ENCODE measurements at places on chromosomes 1 and 21.

DNA sequence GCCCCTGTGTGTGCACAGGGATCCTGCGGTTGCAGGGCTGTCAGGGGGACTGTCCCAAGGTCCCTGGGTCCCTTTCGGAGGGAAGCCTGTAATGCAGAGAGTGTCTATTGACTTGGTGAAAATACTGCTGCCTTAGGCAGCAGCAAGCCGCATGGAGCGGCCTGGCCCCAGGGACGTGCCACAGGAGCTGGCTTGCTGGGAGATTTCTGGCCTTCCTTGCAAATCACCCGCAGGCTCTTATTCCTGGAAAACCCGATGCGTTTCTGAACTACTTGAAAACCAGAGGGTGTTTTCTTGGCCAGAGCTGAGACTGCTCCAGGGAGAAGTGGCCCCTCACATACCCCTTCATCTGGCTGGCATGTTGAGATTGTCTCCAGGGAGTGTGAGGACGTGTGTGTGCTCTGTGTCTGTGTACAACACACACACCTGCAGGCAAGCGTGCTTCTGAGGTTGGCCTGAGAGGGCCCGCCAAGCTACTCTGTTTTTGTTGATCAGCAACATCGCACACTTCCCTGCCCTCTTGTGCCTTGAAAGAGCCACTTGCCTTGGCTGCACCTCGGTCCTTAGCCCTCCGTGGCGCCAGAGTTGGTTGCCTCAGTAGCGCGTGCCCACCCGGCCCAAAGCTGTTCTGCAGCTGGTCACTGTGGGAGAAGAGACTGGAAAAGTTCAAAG lies 10.5 kb downstream of the PRDM16 start:
- DNase-seq = no peak

DNA sequence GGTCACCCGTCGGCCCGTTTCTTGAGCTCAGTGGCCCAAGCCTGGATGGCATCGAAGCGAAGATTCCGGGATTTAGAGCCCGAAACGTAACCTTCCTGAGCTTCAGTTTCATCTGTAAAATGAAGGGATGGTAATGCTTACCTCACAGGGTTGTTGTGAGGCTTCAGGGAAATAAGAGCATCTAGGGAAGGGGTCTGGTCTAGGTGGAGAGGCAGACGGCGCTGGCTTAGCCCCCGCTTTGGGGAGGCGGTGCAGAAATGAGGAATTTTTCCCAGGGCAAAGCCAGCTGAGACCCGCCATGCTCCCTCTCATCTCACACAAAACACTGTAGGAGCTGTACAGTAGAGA lies 717 bp upstream of the MYCL start:
- DNase-seq = no peak

DNA sequence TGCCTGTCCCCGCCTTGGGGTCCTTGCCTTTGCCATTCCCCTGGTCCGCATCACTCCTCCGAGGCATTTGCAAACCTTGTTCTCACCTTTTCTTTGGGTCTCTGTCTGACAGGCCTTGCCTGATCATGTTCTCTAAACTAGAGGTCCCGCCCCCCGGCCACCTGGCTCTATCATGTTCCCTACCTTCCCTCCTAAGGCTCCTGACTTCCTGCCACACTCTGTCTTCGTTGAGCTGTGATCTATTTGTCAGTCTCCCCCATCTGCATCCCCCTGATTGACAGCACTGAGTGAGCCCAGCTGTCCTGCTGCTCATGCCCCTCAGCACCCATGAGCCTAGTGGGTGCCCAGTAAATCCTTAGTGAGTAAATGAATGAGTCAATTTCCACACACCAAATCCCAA lies 22.8 kb downstream of the ERG start:
- no peak for DNase-seq

- no peak for DNase-seq
Measured at GRCh38 chr1:83086986-83087512, 911.9 kb downstream of the TTLL7 start.

DNA sequence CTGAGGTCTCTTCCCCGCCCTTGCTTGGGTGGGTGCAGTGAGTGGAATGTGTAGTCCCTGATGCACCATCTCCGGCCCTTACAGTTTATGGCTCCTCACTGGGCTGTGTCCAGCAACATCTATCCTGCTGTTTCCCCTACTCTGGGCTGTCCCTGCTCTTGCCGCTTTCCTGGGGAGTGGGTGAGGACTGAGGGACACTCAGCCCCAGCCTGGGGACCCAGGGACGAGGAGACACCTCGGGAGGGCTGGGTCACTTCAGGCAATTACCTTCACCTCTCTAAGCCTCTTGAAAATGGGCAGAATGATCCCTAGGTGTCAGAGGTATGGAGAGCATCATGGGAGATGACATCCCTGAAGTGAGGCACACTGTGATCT lies 13.6 kb upstream of the LRP8 start:
- no peak for DNase-seq

DNA sequence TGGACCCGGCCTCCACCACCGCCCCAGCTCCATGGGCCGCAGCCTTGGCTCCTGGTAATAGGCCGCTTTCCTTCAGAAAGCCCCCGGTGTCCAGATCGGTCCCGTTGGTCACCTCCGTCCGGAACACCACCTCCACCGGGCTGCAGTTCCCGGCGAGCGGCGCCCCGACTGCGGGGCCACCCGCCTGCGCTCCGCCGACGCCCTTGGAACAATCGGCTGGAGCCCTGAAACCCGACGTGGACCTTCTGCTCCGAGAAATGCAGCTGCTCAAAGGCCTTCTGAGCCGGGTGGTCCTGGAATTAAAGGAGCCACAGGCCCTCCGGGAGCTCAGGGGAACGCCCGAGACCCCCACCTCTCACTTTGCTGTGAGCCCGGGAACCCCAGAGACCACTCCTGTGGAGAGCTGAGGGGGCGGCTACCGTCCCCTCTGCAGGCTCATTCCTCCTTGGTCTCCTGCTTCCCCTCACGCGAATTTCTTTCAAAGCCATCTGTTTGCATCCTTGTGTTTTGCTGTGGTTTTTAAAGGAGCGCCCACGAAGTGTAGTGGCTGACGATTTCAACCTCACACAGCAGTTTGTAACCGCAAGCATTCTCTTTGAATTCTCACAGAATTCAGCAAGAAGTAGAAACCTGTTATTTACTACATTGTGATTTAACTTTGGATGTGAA lies 6.0 kb downstream of the FCRLB start:
- peak; percentile 58 for DNase-seq

- DNase-seq = no peak
Measured at GRCh38 chr1:150474869-150475268, 12.3 kb upstream of the TARS2 start.

GRCh38 chr1:38534473-38534823 lies 325.1 kb downstream of the RRAGC start:
- no peak for DNase-seq

DNA sequence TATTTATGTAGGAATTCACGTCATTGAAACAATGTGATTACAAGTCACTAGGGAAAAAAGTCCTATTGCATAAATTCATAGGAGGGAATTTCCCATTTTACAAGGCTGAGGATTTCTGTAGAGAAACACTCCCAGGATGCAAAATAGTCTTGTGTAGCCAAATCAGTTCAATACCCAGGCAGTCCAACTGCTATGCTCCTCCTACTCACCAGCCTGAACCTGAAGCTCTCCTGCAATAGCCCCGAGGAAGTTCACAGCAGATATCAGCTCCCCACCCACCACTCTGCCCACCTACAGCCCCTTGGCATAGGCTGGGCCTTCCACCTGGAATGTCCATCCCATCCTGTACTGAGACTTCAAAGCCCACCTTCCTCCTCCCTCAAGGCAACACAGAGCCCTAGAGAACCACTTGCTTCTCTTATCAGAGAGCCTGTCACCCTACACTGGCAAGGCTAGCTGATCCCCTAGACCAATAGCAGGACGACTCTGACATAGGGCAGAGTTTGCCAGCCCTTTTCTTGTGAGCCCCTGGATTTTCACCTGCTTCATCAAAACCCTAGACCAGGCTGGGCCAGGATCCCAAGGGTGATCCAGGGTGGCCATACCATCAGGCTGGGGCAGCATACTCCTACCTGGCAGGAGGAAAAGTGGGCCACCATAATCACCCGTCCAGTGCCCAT lies 1.5 kb downstream of the LSS start:
- no peak for DNase-seq

DNA sequence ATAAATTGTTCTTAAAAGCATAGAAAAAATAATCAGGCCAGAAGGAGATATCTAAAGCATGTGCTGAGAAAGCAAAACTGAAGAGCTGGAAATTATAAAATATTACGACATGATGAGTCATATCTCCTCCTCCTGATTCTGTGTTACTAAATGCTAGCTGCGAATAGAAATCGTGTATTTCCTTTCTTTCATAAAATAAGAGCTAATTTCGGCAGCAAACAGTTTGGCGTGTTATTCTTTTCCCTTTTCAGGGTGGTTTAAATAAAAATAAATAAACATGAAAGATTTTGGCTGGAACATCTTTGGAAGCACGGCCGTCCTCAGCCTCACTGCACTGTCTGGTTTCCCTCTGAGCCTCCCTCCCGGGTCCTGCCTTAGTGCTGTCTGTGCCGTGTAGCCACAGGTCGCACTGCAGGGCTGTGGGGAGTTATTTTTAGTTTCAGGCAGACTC lies 56.0 kb downstream of the ADARB1 start:
- DNase-seq = no peak

GRCh38 chr1:24483441-24483840 lies 19.2 kb upstream of the RCAN3 start:
- no peak for DNase-seq

GRCh38 chr1:175433532-175434282 lies 241.1 kb upstream of the KIAA0040 start:
- no peak for DNase-seq

GRCh38 chr1:226446094-226446493 lies 38.2 kb upstream of the PARP1 start:
- no peak for DNase-seq

DNA sequence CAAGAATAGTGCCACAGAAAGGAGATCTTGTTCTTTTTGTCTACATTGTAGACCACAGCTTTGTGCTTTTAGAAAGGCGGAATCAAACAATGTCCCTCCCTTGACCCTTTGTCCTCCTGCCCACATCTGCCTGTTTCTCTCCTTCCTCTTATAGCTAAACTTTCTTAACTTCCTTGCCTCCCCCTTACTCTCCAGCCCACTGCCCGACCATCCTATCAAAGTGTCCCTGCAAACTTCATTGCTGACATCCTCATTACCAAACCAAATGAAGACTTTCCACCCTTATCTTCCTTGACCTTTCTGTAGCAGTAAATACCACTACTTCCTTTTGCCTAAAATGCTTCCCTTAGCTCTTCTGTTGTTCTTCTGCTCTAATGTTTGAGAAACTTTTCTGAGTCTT lies 5.0 kb downstream of the SELP start:
- no peak for DNase-seq

DNA sequence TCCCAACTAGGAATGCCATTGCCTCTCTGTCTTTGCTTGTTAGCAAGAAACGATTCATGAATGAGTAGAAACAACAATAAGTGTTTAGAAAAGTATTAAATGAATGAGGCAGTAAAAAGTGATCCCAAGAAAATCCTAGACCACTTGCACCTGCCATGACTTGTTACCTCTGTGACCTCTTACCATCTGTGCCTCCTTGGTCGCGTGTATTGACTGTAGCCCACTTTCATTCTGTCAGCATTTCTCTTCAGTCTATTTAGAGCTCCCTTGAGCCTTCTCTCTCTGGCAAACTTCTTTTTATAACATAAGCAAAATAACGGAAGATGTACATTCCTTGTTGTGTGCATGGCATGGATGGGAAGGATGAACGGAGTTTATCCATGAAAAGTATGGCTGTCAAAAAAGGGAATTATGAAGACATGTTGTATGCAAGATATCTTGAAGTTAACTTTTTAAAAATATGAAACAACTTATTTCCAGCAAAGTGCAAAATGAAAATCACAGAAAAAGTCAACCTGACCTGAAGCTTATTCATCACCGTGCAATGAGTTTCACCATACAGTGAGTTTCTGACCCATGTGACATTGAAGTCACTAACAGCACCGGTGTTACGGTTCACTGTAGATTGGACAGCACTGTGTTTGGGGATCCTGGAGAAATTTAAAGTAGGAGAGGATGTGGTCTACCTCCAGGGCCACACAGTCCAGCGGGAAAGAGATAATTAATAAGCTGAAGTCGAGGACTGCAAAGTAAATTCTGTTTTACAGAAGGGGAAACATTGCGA lies 47.7 kb downstream of the KCNK1 start:
- DNase-seq = no peak

GRCh38 chr1:228228601-228229074 lies 20.8 kb downstream of the OBSCN start:
- no peak for DNase-seq

GRCh38 chr1:212110617-212111016 lies 75.1 kb downstream of the DTL start:
- no peak for DNase-seq

GRCh38 chr1:19384113-19384512 lies 72.0 kb downstream of the SLC66A1 start:
- no peak for DNase-seq

- DNase-seq = no peak
Measured at GRCh38 chr1:149844650-149845255, 54.6 kb upstream of the BOLA1 start.

GRCh38 chr21:33767236-33767635 lies 124.9 kb downstream of the ITSN1 start:
- no peak for DNase-seq

DNA sequence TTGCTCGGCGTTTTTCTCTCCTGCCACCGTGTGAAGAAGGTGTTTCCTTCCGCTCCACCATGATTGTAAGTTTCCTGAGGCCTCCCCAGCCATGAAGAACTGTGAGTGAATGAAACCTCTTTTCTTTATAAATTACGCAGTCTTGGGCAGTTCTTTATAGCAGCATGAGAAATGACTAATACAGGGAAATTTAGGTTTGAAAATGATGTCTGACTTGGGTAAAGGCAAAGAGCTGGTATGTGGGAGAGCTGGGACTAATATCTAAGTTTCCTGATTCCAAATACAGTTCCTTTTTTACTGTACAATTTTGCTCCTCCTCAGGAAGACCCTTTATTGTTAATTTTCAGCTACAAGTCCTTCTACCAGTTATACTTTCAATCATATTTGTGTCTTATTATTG lies 16.7 kb upstream of the ADAMTS5 start:
- no peak for DNase-seq

DNA sequence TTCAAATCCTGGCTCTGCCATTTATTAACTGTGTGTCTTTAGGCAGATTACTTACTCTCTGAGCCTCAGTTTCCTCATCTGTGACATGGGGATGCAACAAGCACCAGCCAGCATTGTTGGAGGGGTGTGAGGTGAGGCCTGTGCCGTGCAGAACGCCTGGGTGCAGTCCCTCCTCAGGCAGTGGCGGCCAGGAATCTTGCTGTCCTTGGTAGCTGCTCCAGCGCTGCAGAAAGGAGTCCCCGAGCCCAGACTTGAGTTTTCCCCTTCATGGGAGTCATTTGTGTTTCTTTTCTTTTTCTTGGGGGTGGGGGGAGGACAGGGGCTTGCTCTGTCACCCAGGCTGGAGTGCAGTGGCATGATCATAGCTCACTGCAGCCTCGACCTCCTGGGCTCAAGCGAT lies 46.6 kb downstream of the DISP3 start:
- no peak for DNase-seq

DNA sequence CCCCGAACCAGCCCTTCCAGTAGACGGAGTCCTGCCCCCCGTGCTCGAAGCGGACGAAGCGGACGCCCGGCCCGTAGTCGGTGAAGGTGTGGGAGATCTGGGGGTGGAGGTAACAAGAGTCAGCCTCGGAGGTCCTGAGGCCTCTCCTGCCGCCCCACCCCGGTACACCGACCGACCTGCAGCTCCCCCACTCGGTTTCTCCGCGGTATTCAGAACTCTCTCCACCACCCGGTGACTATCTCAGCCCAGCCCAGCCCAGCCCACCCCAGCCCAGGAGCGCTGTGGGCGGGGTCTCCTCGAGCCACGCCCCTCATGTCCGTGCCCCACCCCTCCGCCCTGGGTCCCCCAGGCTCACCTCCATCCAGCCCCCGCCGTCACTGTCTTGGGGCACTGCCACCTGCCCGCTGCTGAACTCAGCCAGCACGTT lies 5.5 kb downstream of the FBXO2 start:
- no peak for DNase-seq
